ENCODE measurements at places on chromosomes 11 and 22.

DNA sequence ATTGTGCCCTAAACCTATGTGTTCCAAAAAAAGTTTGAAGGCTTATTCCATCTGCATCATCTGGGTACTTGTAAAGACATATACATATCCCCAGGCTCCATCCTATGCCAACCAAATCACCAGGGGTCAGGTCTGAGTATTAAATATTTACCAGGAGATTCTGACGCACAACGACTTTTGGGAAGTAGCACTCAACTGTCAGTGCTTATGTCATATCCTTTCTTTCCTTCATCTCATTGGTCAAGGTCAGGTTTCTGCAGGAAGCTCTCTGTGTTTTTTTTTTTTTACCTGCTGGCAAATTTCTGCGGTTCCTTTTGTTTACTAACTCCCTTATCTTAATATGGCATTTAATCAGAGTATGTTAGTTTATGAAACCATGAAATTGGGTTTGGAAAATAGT is 22.5 kb upstream of the CYP2R1 start:
- DNase-seq: no peak

- DNase-seq: no peak
These were observed 2.2 kb upstream of the TMEM216 start for GRCh38 chr11:61390161-61390560.

GRCh38 chr11:117663821-117664220 is 133.2 kb downstream of the DSCAML1 start:
- no peak for DNase-seq

GRCh38 chr11:57585301-57585700 is 12.2 kb upstream of the SERPING1 start:
- peak; percentile 47 for DNase-seq

DNA sequence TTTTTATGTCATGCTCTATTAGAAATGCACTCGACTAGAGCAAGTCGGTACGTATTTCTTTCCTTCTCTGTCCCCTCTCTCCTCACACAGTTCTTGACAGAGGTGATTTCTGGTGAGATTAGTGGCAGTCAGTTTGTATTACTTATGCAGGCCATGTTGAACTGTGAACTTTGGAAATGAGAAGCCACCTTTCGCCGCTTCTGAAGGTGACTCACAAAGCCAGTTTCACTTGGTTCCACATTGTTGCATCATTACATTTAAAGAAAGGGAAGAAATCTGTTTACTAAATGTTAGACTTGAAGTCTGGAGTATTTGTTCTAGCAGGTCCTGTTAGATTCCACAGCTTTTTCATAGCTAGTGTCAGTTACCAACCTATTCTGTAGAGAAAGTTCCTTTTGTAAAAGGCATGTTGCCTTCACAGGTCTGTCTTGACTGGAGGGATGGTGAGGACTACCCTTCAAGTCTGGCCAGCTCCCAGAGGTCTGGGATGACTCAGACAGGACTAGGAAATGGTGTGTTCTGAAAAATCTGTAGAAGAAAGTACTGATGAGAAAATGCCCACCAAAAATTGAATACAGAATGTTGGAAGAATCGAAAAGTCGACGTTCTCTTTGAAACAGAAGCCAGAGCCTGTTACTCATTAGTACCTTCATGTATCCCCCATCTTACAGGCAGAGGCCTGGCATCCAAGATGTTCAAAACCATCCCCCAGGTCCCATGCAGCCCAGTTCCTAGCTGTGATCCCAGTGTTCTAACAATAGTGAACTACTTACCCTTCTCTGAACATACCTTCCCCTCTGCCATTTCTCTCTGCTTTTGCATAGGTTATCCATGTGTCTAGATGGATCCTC is 181.4 kb downstream of the DBX1 start:
- DNase-seq: no peak

- DNase-seq: no peak
These were observed 10.1 kb downstream of the NAV2 start for GRCh38 chr11:19722702-19723101.

DNA sequence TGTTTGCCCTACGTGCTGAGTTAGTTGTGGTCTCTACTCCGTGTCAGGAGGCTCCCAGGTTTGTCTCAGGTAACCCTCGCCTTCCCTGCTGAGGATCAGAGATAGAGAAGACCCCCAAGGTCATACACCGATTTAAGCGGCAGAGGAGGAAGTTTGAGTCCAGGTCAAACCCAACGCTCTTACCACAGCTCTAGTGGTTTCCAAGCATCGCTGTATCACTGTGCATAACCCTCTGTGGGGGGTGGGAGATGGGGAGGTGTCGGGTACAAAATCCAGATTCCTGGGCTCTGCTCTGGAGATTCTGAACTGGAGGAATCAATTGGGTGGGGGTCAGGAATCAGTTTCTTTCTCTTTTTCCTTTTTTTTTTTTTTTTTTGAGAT is 627 bp downstream of the DNAJC4 start:
- DNase-seq: peak; percentile 64

- no peak for DNase-seq
These were observed 36.3 kb upstream of the JAM3 start for GRCh38 chr11:134032501-134033091.
